HFFc6 (cell line): ENCODE measurements at places on chromosomes 4 and X.

- H3K4me3 ChIP-seq: no peak overlapping the region
- H3K36me3 ChIP-seq: no peaks in the 10 kb centered on the region
- DNase-seq: no peak
- H3K4me1 ChIP-seq: no peaks in the 10 kb centered on the region
- peaks cover 31% of the 10 kb centered on the region for H3K27me3 ChIP-seq
- H3K27ac ChIP-seq: no peak overlapping the region
These were observed 206.7 kb upstream of the LEF1 start for GRCh38 chr4:108375434-108375833.

GRCh38 chr4:117983541-117984365 lies 50.5 kb upstream of the NDST3 start:
- H3K4me1 ChIP-seq: no peaks in the 10 kb centered on the region
- no peaks in the 10 kb centered on the region for H3K36me3 ChIP-seq
- no peak overlapping the region for H3K4me3 ChIP-seq

DNA sequence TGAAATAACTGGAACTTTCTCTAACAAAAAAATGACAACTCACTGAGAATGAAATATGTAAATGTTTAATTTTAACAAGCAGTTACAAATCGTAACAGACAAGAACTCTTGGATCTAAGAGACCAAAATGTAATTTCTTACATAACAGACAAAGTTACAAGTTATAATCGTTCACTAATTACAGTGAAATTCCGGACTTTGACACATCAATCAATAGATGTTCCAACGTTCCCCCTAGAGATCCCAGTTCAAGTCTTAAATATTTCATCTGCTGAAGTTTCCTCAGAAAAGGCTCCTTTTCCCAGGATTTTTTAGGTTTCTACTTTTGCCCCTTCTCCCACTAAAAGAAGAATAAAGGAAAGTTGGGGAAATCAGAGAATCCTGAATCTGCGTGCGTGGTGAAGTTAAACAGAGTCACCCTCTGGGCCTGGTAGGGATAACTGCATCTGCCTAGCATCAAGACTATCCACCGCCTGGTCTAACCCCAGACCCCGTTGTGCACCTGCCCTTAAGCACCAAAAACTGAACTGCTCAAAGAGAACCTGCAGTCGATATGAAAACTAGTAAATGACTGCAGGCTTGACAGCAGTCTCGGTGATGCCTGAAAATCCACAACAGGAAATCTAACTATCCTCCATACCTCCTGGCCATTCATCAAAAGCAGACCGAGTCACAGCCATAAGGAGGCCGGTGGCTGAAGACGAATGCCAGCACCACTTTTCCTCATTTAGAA lies 2.3 kb downstream of the IRF2 start:
- peak overlapping the region; percentile 87 for H3K4me3 ChIP-seq
- H3K36me3 ChIP-seq: peaks cover 9% of the 10 kb centered on the region; the same call in 1 of the 2 replicates
- peak overlapping the region; percentile 89 for H3K27ac ChIP-seq
- no peaks in the 10 kb centered on the region; the same call in 1 of the 2 replicates for H3K27me3 ChIP-seq
- peak; percentile 22 for DNase-seq

- no peak for DNase-seq
- no peak overlapping the region for H3K4me3 ChIP-seq
- H3K36me3 ChIP-seq: peaks cover 14% of the 10 kb centered on the region
- H3K27ac ChIP-seq: no peak overlapping the region
- no peaks in the 10 kb centered on the region; the same call in 1 of the 2 replicates for H3K27me3 ChIP-seq
These were observed 13.5 kb downstream of the AMER1 start for GRCh38 chrX:64192040-64192439.

GRCh38 chr4:82352825-82353366 lies 20.9 kb downstream of the HNRNPD start:
- peaks cover 58% of the 10 kb centered on the region for H3K36me3 ChIP-seq
- H3K27ac ChIP-seq: peak overlapping the region; percentile 68
- H3K4me3 ChIP-seq: 0 out of 2 replicates have a peak overlapping the region, but pooled peaks have one; percentile 20
- H3K4me1 ChIP-seq: peaks cover 18% of the 10 kb centered on the region
- no peak for DNase-seq

DNA sequence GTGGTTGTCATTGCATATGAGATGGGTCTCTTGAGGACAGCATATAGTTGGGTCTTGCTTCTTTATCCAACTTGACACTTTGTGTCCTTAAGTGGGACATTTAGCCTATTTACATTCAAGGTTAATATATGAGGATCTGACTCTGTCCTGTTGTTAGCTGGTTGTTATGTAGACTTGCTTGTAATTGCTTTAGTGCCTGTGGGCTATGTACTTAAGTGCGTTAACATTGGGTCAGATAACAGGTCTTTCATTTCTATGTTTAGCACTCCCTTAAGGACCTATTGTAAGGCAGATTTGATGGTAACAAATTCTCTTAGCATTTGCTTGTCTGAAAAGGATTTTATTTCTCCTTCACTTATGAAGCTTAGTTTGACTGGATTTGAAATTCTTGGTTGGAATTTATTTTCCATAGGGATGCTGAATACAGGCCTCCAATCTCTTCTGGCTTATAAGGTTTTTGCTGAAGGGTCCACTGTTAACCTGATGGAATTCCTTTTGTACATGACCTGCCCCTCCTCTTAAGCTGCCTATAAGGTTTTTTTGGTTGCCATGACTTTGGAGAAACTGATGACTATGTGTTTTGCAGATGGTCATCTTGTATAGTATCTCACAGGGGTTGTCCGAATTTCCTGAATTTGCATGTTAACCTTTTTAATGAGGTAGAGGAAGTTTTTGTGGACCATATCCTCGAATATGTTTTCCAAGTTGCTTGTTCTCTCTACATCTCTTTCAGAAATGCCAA lies 162.0 kb downstream of the NKX6-1 start:
- DNase-seq: no peak
- H3K36me3 ChIP-seq: no peaks in the 10 kb centered on the region
- no peaks in the 10 kb centered on the region for H3K4me1 ChIP-seq
- H3K4me3 ChIP-seq: no peak overlapping the region

- no peak overlapping the region for H3K4me3 ChIP-seq
- H3K27ac ChIP-seq: peak overlapping the region; percentile 2; the same call in 1 of the 2 replicates
- H3K27me3 ChIP-seq: no peaks in the 10 kb centered on the region
- peaks cover 8% of the 10 kb centered on the region for H3K4me1 ChIP-seq
- DNase-seq: no peak
These were observed 255.4 kb downstream of the ARHGAP10 start for GRCh38 chr4:147987252-147987651.

DNA sequence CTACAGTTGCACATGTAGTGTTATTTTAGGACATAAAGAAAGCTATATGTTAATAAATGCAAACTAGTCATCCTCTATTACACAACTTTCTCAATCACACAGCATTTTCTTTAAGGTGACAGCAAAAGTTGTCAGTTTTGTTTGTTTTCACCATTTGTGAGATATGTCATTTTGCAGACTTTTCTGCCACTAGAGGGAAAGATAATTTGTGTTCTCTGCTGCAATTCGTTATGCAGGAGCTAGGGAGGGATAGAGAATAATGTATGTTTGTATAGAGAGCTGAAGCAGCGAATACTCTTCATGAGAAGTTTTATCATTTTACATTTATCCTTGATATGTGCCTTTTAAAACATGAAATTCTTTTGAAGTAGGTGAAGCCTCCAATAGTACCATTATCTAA lies 670.6 kb upstream of the ATOH1 start:
- H3K27me3 ChIP-seq: no peaks in the 10 kb centered on the region
- no peaks in the 10 kb centered on the region for H3K4me1 ChIP-seq
- H3K4me3 ChIP-seq: no peak overlapping the region
- no peak for DNase-seq

DNA sequence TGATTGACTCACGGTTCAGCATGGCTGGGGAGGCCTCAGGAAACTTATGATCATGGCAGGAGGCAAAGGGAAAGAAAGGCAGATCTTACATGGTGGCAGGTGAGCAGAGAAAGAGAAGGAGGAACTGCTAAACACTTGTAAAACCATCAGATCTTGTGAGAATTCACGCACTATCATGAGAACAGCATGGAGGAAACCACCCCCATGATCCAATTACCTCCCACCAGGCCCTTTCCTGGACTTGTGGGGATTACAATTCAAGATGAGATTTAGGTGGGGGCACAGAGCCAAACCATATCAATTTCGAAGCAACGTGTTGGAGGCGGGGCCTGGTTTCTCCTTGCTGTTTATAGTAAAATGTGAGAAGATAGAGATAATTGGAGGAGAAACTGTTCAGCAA lies 167.4 kb downstream of the GABRB1 start:
- peaks cover 2% of the 10 kb centered on the region for H3K27me3 ChIP-seq
- no peak for DNase-seq
- H3K36me3 ChIP-seq: no peaks in the 10 kb centered on the region
- no peak overlapping the region for H3K4me3 ChIP-seq
- H3K27ac ChIP-seq: no peak overlapping the region
- peaks cover 7% of the 10 kb centered on the region; the same call in 1 of the 2 replicates for H3K4me1 ChIP-seq

- no peak overlapping the region for H3K4me3 ChIP-seq
- no peaks in the 10 kb centered on the region for H3K27me3 ChIP-seq
- no peaks in the 10 kb centered on the region for H3K4me1 ChIP-seq
- no peak overlapping the region for H3K27ac ChIP-seq
These were observed 4.5 kb downstream of the MMRN1 start for GRCh38 chr4:89899152-89899551.

DNA sequence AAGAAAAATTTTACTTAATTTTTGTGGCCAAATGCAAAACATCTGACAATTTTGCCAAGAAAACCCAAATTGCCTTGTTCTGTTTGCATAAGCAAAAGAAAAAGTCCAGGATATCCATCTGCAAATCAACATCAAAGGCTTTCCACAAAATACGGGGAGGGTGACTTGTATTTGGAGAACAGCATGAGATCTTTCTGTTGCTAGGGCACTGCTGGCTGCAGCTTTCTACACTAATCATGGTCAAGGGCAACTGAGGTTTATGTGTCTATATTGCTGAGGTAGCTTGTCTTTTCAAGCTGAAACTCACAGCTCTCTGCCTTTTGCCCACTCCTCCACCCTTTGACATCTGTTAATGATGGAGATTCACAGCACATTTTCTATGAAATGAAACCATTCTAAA lies 389.1 kb downstream of the NKX6-1 start:
- H3K27me3 ChIP-seq: peaks cover 2% of the 10 kb centered on the region; the same call in 1 of the 2 replicates
- no peak for DNase-seq
- H3K36me3 ChIP-seq: no peaks in the 10 kb centered on the region; the same call in 1 of the 2 replicates
- H3K4me3 ChIP-seq: no peak overlapping the region
- H3K4me1 ChIP-seq: no peaks in the 10 kb centered on the region

DNA sequence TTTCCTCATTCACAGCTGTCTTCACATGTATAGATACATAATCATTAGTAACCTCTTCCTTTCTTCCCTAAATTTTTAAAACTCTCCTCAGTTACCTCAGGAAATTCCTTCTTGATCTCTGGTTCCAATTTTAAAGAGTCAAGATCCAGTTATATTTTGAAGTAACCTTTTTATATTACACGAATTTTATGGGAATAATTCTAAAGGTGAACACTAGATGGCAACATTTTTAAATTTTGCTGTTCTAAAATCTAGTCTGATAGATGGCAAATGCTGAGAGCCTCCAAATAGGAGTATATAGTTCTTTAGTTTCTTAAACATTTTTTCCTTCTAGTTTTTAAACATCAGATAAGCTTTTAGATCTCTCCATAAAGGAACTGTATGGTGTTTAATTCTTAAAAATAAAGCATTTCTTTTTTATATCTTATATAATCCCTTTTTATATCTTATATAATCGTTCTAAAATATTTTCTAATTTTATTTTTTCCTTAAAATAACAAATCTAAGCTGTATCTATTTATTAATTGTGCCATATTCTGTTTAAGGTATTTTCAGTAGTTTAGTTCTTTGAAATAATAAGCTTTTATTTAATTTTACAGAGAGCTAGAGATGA lies 37.9 kb upstream of the PAPSS1 start:
- peaks cover 10% of the 10 kb centered on the region for H3K27me3 ChIP-seq
- DNase-seq: peak; percentile 46
- no peak overlapping the region for H3K4me3 ChIP-seq

DNA sequence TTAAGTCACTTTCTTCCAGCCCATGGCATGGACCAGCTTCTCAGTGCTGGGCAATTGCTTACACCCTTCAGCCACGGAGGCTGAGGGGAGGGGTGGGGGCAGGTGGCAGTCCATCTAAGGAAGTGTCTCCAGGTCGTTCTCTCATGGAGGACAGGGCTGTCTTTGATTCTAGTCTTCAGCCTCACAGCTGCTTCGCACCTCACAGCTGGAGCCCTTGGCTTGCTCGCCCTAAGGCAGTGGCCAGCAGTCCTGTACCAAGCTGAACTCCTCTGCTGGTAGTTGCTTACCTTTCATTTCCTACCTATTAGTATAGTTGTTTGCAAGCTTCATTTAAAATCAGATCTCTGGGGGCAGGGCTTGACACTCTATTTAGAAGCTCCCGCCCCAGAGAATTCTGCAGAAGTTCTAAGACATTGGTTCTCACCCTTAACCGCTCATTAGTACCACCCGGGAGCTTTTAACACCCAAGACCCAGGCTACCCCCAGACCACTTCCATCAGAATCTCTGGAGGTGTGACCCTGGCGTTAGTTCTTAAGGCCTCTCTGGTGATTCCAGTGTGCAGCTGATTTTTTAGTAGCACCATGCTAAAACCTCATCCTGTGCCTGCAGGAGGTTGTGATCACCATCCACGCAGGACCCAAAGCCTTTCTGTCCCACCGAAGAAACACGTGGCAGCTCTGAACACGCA lies 386.8 kb downstream of the UNC5C start:
- no peak overlapping the region for H3K4me3 ChIP-seq
- no peaks in the 10 kb centered on the region for H3K36me3 ChIP-seq
- H3K4me1 ChIP-seq: no peaks in the 10 kb centered on the region
- H3K27me3 ChIP-seq: peaks cover 15% of the 10 kb centered on the region
- no peak overlapping the region for H3K27ac ChIP-seq

- DNase-seq: no peak
- no peaks in the 10 kb centered on the region for H3K36me3 ChIP-seq
- no peaks in the 10 kb centered on the region; the same call in 1 of the 2 replicates for H3K27me3 ChIP-seq
These were observed 3.8 kb upstream of the GPR174 start for GRCh38 chrX:79140731-79141130.

GRCh38 chrX:46967547-46967946 lies 55.3 kb downstream of the JADE3 start:
- no peak for DNase-seq
- H3K27ac ChIP-seq: no peak overlapping the region
- no peak overlapping the region for H3K4me3 ChIP-seq
- no peaks in the 10 kb centered on the region for H3K27me3 ChIP-seq

DNA sequence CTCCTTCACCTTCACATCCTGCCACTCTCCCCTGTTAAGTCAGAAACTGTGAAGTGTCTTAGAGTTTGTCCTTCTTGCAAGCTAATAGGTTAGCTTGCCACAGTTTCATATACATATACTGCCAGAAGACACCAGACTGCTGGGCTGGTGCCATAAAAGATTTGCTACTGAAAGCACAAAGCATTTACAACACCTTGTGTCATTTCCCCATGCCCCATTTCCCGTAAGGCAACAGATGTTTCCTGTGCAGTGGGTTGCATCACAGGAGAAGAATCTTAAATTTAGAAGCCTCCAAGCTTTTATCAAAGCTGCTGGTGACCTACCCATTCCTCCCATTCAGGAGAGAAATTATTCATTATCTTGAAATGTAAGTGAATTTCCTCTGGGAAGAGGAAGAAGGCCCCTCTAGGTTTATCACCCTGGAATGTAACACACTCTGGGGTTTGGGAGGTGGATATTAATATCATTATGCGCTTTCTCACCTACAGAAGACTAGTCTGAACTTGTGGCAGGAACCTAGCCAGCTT lies 34.5 kb upstream of the RAB33B start:
- H3K27ac ChIP-seq: peak overlapping the region; percentile 25; the same call in 1 of the 2 replicates
- DNase-seq: peak; percentile 24
- H3K27me3 ChIP-seq: peaks cover 3% of the 10 kb centered on the region
- peaks cover 19% of the 10 kb centered on the region for H3K4me1 ChIP-seq
- peaks cover 23% of the 10 kb centered on the region for H3K36me3 ChIP-seq
